ENCODE measurements at places on chromosomes 4 and X.

GRCh38 chr4:41155194-41155830 is 59.0 kb downstream of the APBB2 start:
- no peak for DNase-seq

- no peak for DNase-seq
These were observed 30.7 kb upstream of the CBR4 start for GRCh38 chr4:169040559-169041261.

GRCh38 chrX:96372313-96373046 is 312.2 kb upstream of the DIAPH2 start:
- no peak for DNase-seq

DNA sequence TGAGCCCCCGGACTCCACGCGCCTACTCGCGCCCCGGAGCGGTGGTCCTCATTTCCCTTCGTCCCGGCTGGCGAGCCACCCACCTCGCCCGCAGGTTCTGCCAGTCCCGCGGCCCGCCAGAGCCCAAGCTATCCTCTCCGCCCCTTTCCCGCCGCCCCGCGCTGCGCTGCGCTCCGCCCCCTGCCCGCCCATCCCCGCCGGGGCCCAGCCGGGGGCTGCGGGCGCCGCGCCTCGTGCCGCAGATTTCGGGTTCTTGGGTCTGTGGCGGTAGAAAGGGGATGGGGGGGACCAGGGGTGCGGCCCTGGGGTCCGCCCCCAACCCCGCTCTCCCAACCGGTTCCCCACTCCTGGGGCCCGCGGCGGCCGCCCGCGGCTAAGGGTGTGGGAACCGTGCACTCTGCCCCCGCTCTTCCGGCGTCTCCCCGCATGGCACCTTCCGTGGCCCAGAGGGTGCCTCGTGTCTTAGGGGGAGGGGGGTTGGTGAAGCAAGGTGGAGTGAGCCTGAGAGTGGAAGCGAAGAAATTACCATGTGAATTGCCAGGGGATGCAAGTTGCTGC is 650.8 kb upstream of the DIPK2B start:
- DNase-seq = peak; percentile 38

GRCh38 chrX:3345281-3346191 is 916 bp downstream of the MXRA5 start:
- no peak for DNase-seq

GRCh38 chr4:143294710-143295275 is 41.9 kb upstream of the GAB1 start:
- DNase-seq = no peak

DNA sequence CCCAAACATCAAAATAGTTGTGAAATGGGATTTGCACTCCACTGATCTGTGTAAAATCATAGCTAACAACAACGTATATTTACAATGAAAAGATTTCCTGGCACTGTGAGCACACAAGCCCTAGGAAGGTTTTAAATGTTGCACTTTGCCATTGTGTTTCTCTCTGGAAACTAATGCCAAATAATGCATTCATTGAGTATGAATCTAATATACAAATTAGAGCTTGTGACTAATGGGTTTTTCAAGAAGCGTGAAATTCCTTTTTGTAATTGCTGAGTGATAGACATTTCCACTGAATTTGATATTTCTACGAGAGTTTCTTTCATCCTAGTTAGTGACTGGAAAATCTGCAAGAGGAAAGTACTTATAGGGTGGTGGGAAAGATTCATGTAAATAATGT is 135.9 kb downstream of the COL25A1 start:
- DNase-seq = no peak

DNA sequence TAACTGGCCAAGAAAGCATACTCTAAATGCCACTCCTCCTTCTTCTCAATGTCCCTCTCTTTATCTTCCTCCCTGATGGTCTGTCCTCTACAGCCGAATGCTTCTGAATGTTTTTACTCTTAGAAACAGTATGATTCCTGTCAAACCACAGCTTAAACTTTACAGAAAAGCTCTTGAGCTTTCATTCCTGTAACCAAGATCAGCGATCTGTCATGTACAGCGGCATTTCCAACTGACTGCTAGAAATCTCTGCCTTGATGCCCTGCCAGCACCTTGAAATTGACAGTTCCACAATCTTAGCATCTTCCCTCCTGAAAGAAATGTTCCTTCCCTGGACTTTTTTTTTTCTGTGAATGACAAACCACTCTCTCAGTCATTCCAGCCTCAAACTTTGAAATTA is 11.5 kb upstream of the GATB start:
- DNase-seq = no peak

DNA sequence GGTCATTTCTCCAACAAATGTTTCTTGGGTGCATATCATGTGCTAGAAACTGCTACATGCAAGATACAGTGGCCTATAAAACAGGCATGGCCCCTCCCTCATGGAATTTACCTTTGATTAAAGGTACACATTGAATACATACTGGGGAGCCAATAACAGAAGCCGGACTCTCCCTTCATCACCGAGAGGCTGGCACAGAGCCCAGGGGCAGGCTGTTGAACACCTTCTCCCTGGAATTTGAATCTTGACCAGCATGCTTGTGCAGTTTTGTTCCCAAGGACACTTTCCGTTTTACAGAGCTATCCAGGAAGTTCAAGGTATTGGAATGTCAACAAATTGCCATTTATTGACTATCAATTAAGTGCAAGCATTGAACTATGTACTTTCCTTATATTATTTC is 33.2 kb downstream of the PPARGC1A start:
- DNase-seq = no peak

GRCh38 chr4:87895964-87896621 is 63.3 kb downstream of the MEPE start:
- DNase-seq = peak; percentile 1

DNA sequence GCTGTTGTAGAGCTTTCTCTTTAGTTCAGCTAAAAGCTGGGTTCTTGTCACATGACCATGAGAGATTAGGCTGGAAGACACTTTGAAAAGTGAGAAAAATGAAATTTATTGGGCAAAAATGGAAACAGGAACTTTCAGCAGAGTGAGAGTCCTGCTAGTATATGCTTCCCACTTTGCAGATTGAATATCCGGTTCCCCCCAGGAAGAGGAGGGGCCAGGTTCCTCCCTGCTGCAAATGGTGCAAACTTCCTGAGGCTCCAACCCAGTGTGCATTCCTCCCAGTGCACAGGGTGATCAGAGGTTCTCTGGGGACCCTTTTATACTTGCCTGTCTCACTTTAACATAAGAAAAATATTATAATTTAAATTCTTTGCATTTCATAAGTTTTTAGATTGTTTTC is 119.9 kb upstream of the SPIN4 start:
- no peak for DNase-seq

GRCh38 chr4:122687531-122688061 is 44.9 kb upstream of the BBS12 start:
- DNase-seq = no peak

DNA sequence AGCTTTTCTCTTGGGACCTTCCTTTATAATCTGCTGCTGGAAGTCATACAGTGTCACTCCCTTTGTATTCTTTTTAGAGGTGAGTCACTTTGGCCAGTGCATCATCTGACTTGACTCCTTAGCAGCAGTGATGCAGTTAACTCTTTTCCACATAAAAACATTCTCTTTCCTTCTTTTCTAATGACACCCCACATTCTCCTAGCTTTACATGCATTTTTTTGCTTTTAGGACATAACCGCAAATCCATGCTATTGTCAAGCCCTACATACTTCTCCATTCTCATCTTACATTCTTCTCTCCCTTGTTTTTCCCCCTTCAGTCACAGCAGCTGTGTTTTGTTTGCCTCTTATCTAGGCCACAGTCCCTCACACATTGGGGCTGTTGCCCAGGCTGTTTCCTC is 55.1 kb downstream of the ZNF330 start:
- no peak for DNase-seq

- no peak for DNase-seq
These were observed 698.7 kb downstream of the GLUD2 start for GRCh38 chrX:121746105-121746504.

GRCh38 chrX:103310555-103311398 is at the start of gene BEX2:
BEX2 (minus strand) TSS chrX:103310990; CDS start chrX:103309976, 1,014 bp downstream.
- DNase-seq = peak; percentile 84

- no peak for DNase-seq
These were observed 28.2 kb upstream of the RASSF6 start for GRCh38 chr4:73648478-73648877.

GRCh38 chr4:169080981-169081380 is 70.9 kb upstream of the CBR4 start:
- no peak for DNase-seq

- DNase-seq = no peak
These were observed 600.3 kb downstream of the SPRY1 start for GRCh38 chr4:123996718-123997510.

- DNase-seq = no peak
These were observed 1.1 kb upstream of the NLGN3 start for GRCh38 chrX:71143508-71143907.

GRCh38 chr4:126395664-126396063 is 1080.9 kb downstream of the FAT4 start:
- DNase-seq = no peak

- no peak for DNase-seq
These were observed 231.1 kb upstream of the CENPE start for GRCh38 chr4:103429283-103429682.

- DNase-seq = no peak
These were observed 473 bp upstream of the VAMP7 start for GRCh38 chrX:155880586-155881157.

DNA sequence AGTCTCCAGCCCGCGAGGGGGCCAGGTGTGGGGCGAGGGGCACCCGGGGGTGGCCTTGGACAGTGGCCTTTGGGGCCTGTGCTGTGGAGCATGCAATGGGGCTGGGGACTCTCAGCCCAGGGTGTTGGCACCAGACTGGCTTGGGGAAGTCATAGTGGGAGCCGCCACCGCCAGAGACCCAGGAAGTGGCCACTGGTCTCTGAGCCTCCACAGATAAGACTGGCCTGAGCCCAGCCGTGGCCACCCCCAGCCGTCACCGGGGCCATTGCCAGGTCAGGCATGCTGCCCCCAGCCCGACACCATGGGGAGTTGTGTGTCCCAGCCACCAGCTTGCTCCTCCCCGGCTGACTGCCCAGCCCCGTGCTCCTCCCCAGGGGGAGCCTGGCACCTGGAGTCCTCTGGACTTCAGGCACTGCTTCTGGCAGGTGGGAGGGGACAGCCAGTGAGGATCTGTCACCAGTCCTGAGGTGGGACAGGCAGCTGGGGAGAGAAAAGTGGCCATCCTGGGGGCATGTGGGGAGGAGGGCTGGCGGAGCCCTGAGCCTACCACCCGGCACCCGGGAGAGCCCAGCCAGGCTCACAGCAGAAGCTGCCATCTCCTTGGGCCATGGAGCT is 32.5 kb downstream of the TACC3 start:
- no peak for DNase-seq

DNA sequence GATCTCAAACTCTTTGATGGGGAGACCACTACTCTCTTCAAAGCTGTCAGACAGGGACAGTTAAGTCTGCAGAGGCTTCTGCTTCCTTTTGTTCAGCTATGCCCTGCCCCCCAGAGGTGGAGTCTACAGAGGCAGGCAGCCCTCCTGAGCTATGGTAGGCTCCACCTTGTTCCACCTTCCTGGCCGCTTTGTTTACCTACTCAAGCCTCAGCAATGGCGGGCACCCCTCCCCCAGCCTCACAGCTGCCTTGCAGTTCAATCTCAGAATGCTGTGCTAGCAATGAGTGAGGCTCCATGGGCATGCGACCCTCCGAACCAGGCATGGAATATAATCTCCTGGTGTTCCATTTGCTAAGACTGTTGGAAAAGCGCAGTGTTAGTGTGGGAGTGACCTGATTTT is 42.1 kb upstream of the UGT2B10 start:
- DNase-seq = no peak

- no peak for DNase-seq
These were observed 13.2 kb upstream of the NKX6-1 start for GRCh38 chr4:84512277-84512676.

GRCh38 chr4:39626913-39627312 is 11.8 kb downstream of the SMIM14 start:
- DNase-seq = no peak

- peak; percentile 29 for DNase-seq
These were observed 22.4 kb downstream of the SH3TC1 start for GRCh38 chr4:8221476-8221875.

DNA sequence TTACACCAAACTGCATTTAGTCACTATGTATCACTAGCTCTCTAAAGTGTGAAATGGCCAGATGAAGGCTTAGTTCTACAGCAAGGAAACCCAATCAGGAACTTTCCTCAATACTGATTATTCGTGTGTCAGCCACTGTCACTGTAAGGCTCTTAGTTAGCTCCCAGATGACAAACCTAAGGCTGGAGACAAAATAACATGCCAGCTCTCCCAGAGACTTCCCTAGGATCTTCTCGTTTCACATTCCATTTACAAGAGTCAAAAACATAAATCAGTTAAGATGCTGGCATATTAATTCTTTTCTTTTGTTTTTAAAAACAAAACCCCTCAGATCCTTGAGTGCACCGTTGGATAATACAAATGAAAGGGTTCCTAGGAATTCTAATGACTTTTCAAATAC is 88.2 kb upstream of the TFDP3 start:
- no peak for DNase-seq

GRCh38 chrX:136828830-136829229 is 48.1 kb upstream of the ARHGEF6 start:
- no peak for DNase-seq

DNA sequence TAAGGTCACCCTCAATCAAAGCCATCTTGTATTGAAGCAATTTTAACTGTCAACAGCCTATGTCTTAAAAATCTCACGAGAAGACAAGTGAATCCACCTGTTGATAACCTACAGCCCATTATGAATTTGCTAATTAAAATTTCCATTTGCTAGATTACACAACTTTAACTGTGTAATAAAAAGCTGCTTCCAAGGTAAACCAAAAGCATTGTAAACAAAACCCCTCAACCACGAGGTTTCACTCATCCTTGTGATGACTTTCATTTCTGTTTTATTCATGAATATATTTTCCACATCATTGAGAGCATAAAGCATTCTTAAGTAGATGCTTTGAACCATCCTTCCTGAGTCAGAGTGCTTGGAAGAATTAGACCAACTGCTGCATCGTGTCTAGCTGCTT is 217.5 kb upstream of the GYPA start:
- no peak for DNase-seq

DNA sequence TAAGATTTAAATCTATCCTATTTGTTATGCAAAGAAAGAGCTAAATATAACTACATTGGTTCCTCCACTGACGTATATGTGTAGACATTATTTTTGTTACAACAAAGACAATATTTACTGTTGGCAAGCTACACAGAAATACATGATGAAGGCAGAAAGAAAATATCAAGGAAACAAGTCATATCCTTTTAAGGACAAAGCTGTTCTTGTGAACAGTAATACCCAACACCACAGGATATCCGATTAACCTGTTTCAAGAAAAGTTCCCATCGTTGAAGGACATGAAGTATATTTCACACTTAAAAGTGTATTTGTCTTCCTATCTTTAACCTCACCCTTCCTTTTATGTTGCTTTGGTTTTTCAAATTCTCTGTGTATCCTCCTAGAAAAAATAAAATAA is 235.8 kb upstream of the AADAT start:
- no peak for DNase-seq

All from CD4-positive, alpha-beta T cell treated with Interleukin-6 at 100 ng/mL for 8 hours (primary cell).